ENCODE measurements at places on chromosomes 6 and 20. TPM values are rescaled to one million over a fixed set of nuclear protein-coding genes. Genes with fewer than 3 reads are reported as not detected.

DNA sequence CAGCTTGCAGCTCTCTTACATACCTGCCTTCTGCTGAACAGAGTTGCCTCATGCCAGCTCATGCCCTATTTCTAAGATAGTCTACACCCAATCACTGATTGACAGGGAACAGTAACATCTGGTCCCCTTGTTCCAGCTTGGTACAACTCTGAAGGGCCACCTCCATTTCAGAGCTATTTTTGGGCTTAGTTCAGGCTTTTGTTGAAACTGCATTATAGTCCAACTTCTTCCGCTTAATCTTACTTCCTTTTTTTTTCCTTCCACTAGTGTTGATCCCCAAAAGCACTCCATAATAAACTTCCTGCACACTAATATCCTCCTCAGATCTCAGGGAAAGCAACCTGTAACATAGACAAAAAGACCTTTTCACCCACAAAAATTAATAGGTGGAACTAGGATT, 65.7 kb upstream of the TNFRSF21 start:
- no peak for DNase-seq
- H3K36me3 ChIP-seq = no peaks in the 10 kb centered on the region
- peaks cover 2% of the 10 kb centered on the region for H3K4me1 ChIP-seq
- H3K27me3 ChIP-seq = peaks cover 13% of the 10 kb centered on the region

GRCh38 chr6:22071270-22072041, 225.4 kb downstream of the PRL start:
- DNase-seq = no peak
- peaks cover 5% of the 10 kb centered on the region for H3K4me1 ChIP-seq
- H3K27me3 ChIP-seq = no peaks in the 10 kb centered on the region
- H3K4me3 ChIP-seq = no peak overlapping the region
- H3K27ac ChIP-seq = no peak overlapping the region

GRCh38 chr6:1089859-1090258, 222.0 kb upstream of the FOXQ1 start:
- no peak for DNase-seq
- H3K27me3 ChIP-seq = peaks cover 7% of the 10 kb centered on the region
- no peaks in the 10 kb centered on the region for H3K36me3 ChIP-seq
- H3K27ac ChIP-seq = no peak overlapping the region

DNA sequence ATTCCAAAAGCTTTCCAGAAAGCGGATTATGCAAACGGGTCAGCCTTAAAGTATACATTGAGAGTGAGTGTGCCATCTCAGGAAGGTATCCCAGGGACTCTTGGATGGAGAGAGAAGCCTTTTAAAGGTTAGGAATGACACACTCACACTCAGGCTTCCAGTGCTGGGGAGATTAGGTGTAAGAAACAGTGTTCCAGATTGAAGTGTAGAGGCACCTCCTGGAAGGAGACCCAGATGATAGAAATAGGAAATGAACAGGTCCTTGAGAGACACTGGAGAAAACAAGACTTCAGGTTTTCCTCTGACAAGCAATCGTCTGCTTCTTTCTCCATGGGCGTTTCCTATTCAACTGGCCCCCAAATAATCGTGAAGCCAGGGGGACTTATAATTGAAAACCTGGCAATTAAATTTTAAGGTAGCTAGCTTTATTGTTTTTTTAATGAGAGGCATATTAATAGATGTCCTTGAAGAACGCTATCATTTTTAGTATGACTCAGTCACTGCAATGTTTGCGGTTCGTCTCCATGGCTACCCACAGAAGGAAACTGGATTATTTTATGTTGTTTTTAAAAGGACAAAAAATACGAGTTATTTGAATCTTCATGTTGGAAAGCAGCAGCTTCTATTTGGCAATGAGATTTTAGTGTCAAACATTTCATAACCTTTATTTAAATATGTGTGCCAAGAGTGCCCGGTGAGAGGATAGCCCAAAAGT, 85.3 kb downstream of the TRMT6 start:
- H3K27ac ChIP-seq = no peak overlapping the region
- H3K4me1 ChIP-seq = peaks cover 31% of the 10 kb centered on the region
- H3K4me3 ChIP-seq = no peak overlapping the region
- DNase-seq = peak; percentile 60

GRCh38 chr6:116542426-116542825, 3.1 kb downstream of the TRAPPC3L start:
- H3K27ac ChIP-seq = no peak overlapping the region
- H3K4me3 ChIP-seq = no peak overlapping the region
- DNase-seq = no peak
- H3K4me1 ChIP-seq = no peaks in the 10 kb centered on the region
- peaks cover 53% of the 10 kb centered on the region for H3K27me3 ChIP-seq

DNA sequence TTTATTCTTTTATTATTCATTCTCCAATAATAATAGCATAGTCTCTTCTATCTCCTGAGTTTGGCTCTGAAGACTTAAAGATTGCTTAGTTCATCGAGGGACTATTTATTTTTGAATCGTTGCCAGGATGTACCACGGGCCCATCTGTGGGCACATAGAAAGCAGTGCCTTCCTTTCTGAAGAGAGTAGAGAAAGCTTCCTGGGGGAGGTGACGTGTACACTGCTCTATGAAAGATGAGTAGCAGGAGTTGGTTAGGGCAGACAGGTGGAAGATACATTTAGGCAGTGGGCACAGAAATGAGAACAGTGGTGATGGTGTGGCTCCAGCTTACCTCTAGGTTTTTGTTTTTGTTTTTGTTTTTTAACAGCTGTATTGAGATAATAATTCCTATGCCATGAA, 98.4 kb downstream of the CDKAL1 start:
- no peak for DNase-seq
- no peak overlapping the region for H3K4me3 ChIP-seq
- peaks cover 14% of the 10 kb centered on the region for H3K36me3 ChIP-seq
- no peak overlapping the region for H3K27ac ChIP-seq
- H3K27me3 ChIP-seq = no peaks in the 10 kb centered on the region

DNA sequence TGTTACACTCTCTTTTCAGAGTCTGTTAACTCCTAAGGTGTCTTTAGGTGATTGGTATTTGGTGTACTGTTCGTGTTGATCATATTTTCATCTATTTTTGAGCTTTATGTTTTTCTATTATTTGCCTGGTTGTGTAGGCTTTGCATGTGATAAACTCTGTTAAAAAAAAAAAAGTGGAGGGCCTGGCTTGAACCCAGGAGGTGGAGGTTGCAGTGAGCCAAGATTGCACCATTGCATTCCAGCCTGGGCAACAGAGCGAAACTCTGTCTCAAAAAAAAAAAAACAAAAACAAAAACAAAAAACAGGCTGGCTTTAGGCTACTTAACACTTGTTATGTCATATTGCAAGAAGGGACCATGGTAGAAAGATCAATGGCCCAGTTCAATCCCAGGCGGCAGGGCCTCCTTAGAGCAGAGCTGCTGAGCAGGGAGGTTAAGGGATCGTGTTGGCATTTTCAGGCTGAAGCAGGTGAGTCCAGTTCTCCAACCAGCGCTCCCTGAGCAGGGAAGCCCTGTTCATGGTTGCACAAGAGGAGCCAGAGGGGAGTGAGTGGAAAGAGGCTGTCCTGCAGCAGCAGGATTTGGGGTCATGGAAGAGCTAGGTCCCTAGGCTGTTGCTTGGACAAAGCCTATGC, 8.5 kb downstream of the PYGB start:
- peaks cover 26% of the 10 kb centered on the region for H3K36me3 ChIP-seq
- H3K4me3 ChIP-seq = no peak overlapping the region
- H3K27ac ChIP-seq = no peak overlapping the region
- H3K4me1 ChIP-seq = peaks cover 8% of the 10 kb centered on the region
- DNase-seq = peak; percentile 25

GRCh38 chr20:56420940-56421688, 9.1 kb downstream of the CASS4 start:
- H3K4me1 ChIP-seq = peaks cover 72% of the 10 kb centered on the region
- DNase-seq = no peak
- no peaks in the 10 kb centered on the region for H3K27me3 ChIP-seq
- H3K4me3 ChIP-seq = no peak overlapping the region
- H3K36me3 ChIP-seq = peaks cover 38% of the 10 kb centered on the region

The FAM83D gene
- 28.4 TPM for total RNA-seq

The SLC17A1 gene
- not detected for total RNA-seq

The LHFPL5 gene
- not detected for total RNA-seq

The SPATA25 gene
- 1.2 TPM for total RNA-seq

Measured in activated CD8-positive, alpha-beta memory T cell treated with anti-CD3 and anti-CD28 coated beads, Interleukin-2, amount 10 ng/mL, durations not matched to agents 7 days and 5 days (primary cell).